ENCODE measurements at places on chromosomes 2 and 18. TPM values are rescaled to one million over a fixed set of nuclear protein-coding genes. Genes with fewer than 3 reads are reported as not detected.

GPR155 gene
- 1.2 TPM for total RNA-seq

EFHD1 gene
- 1.1 TPM for total RNA-seq

SIX2 gene
- total RNA-seq: 19.5 TPM

LYPD6 gene
- total RNA-seq: 2.7 TPM

POTEJ gene
- total RNA-seq: not detected

MERTK gene
- 2.0 TPM for total RNA-seq

All from pericardium fibroblast (primary cell).